Breast epithelium (tissue), 4 donors: ENCODE measurements at places on chromosomes 13 and 19. TPM values are rescaled to one million over a fixed set of nuclear protein-coding genes. Genes with fewer than 3 reads are reported as not detected.

Gene RAB20
- 30.0 TPM for total RNA-seq

Gene EXOC3L2
- 0.44 TPM for total RNA-seq

Gene TUBA3C
- not detected for total RNA-seq

Gene TRPC4
- 0.29 TPM for total RNA-seq

- H3K27me3 ChIP-seq = no peaks in the 10 kb centered on the region
- DNase-seq = no peak
- no peaks in the 10 kb centered on the region for H3K36me3 ChIP-seq
- H3K4me1 ChIP-seq = no peaks in the 10 kb centered on the region
- no peak overlapping the region for H3K27ac ChIP-seq
Measured at GRCh38 chr13:30196025-30196424, 111.3 kb downstream of the KATNAL1 start.

DNA sequence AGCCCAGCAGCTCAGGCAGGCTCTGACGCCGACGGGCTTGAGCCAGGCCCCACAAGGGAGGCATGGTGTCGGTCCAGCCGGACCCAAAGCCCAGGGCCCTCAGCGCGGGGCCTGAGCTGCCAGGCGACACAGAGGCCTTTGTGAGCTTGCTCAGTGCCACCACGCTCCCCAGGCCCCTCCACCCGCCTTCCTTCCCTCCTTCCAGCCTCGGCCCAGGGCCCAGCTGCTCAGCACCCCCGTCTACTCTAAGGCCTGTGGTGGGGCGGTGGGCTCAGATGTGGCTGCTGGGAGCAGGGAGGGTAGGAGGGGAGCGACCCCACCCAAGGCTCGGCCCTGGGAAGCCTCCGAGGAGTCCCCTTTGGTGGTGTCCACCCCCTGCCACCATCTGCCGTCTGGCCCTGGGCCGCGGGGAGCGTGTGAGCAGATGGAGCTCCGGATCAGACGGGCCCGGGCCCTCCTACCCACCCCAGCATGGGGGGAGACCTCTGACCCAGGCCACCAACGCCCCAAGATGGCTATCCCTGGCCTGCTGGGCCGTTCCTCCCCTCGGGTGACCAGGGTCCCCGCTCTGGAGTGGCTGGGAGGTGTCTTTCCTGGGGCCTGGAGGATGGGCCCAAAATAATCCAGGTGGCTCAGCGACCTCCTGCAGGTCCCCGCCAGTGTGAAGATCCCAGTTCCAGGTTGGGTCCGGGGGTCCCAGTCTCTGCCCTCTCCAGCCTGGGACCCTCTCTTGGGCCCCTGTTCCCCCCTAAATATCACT is 7.8 kb downstream of the ZBTB7A start:
- DNase-seq = no peak
- peak overlapping the region; percentile 97 for H3K27ac ChIP-seq
- H3K27me3 ChIP-seq = no peaks in the 10 kb centered on the region
- peaks cover 5% of the 10 kb centered on the region for H3K36me3 ChIP-seq
- peak overlapping the region; percentile 98 for H3K4me3 ChIP-seq

GRCh38 chr13:91216928-91217700 is 130.4 kb upstream of the MIR17HG start:
- no peaks in the 10 kb centered on the region for H3K36me3 ChIP-seq
- no peak for DNase-seq

DNA sequence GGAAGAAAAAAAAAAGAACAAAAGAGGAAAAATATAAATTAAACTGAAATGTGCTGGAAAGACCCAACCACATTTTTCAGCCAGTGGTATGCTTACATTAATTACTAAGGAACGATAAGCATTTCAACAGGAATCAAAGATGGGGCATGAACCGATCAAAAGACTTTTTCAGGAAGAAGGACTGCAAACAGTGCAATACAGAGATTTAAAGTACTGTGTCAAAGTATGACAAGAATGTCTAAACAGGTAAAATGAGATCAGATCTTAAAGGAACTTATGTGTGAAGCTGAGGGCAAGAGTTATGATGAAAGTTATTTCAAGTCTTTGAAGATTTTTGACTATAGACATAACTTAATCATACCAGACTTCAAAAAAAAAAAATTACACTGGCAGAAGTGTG is 1761.8 kb downstream of the SLITRK5 start:
- H3K36me3 ChIP-seq = no peaks in the 10 kb centered on the region
- no peak for DNase-seq
- no peak overlapping the region for H3K4me3 ChIP-seq
- no peaks in the 10 kb centered on the region for H3K27me3 ChIP-seq
- no peaks in the 10 kb centered on the region for H3K4me1 ChIP-seq
- no peak overlapping the region for H3K27ac ChIP-seq

GRCh38 chr13:60335531-60335930 is 61.5 kb upstream of the TDRD3 start:
- no peak overlapping the region for H3K27ac ChIP-seq
- H3K4me3 ChIP-seq = no peak overlapping the region
- no peaks in the 10 kb centered on the region for H3K36me3 ChIP-seq
- DNase-seq = no peak
- no peaks in the 10 kb centered on the region for H3K4me1 ChIP-seq

- no peak overlapping the region for H3K4me3 ChIP-seq
- no peaks in the 10 kb centered on the region for H3K36me3 ChIP-seq
- no peaks in the 10 kb centered on the region for H3K4me1 ChIP-seq
- no peak for DNase-seq
- no peak overlapping the region for H3K27ac ChIP-seq
Measured at GRCh38 chr19:3213159-3213558, 11.3 kb upstream of the CELF5 start.
